ENCODE measurements at places on chromosomes 5 and 9.

DNA sequence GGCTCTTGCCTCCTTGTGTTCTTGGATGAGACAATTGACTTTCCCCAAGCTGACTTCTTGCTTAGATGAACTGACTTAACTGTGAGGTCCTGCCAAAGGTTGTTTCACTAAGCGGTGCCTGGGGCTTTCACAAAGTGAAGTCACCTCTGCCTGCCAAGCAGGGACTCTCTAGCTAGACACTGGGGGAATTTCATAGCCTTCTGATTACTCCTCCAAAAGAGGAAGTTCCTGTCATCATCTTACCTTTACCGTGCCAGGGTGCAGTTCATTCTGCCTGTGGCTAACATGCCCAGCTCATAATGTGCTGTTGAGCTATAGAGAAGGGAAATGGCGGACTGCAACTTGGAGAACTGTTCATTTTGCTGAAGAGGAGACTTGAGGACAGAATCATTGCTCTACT, 472.0 kb upstream of the WWC1 start:
- DNase-seq = no peak

- no peak for DNase-seq
Observed at GRCh38 chr5:34571677-34572041, 84.5 kb upstream of the RAI14 start.

DNA sequence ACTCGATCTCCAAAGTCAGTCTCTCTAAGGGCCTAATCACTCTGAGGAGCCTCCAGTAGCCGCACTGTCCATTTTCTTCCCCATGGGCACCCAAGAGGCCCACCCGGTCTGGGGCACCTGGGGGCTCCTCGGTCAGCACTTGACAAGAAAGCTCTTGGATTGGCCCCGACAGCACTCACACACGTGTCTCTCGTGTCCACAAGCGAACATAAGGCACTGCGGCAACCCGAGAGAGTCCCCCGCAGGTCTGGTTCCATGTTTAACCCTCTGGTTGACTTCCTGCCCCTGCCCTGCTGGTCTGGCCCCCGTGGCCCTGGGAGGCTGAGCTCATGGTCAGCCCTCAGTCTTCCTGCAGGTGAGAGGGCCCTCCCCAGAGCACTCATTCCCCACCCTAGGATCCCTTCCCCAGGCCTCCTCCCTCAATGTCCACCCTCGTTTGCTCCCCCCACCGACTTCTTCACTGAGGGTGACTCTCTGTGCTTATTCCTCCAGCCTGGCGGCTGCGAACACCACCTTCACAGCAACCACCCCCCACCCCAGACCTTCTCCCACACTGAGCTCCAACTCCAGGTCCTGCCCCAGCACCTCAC, 16.3 kb upstream of the LRRC14B start:
- DNase-seq = no peak

- no peak for DNase-seq
Observed at GRCh38 chr9:96751815-96752214, 26.1 kb downstream of the ZNF510 start.

- DNase-seq = no peak
Observed at GRCh38 chr9:94111446-94111845, 27.2 kb downstream of the PTPDC1 start.

DNA sequence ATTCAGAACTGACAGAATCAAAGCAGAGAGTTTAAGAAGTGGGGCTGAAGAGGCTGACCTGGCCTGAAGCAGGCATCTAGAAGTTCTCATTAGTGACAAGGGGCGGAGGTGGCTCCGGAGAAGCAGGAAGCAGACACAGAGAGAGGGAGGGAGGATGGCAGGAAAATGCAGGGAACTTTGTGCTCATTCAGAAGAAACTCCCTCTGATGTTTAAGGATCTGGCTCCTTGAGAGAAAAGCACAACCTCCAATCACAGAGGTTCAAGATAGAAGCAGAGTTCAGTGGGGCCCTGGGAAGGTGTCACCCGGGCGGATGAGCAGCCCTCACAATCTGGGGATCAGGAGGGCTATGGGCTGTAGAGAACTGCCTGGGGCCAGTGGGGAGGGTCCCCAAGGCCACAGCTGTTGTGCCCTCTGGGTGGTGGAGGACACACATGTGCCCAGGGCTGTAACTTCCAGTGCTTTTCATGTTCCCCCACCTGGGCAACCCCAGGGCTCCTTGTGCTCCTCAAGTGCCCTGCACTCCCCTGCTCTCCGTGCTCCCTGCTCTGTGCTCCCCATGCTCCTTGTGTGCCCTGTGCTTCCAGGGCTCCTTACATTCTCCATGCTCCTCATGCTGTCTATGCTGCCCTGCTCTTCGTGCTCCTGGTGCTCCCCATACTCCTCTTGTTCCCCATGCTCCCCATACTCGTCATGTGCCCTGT, 51.4 kb downstream of the TRIP13 start:
- no peak for DNase-seq

DNA sequence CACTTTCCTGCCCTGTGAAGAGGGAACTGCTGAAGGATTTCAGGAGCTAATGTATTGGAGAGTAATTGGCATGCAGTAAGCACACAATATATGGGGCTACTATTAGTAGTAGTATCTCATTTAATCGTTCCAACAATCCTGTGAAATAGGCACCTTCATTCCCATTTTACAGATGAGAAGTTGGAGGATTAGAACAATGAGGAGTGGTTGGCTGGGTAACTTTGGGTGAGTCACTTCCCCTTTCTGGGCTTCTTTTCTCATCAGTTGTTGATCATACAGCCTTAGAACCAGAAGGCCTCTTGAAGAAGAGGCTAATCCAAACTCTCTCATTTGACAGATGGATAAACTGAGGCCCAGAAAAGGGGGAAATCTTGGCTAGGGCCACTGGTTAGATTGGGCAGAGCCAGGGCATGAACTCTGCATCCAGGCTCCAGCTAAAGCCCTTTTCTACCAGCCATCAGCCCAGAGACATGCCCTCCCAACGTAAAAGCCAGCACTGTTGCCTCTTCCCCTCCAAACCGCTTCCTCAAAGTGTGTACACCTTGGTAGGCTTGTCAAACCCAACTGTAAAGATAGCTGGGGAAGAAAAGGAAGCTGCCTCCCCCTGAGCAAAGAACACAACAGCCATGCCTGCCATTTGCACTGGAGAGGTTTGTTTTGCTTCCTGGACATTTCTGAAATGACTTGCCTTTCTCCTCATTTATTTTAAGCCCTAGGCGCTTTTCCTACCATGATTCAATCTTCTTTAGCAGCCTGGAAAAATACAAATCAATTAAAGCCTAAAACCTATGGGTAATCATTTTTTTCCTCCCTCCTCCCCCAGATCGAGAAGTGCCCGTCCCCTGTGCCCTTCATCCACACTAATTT, 992 bp downstream of the SPACA9 start:
- DNase-seq = no peak

DNA sequence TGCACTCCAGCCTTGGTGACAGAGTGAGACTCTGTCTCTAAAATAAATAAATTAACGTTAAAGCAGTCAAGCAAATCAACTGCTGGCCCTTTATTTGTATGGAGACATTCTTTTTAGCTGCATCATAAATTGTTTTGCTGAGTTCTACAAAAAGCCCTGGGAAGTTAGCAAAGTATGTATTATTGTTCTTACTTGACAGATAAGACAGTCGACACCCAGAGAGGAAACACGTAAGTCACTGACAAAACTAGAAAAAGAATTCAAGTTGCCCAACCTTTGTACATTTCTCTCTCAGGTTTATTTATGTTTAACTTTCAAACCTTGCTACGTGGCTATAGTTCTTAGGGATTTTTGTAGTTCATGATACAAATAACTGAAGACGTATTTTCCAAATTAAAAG, 40.4 kb upstream of the MACIR start:
- DNase-seq = no peak

GRCh38 chr5:154937186-154937717, 759 bp downstream of the GEMIN5 start:
- no peak for DNase-seq

DNA sequence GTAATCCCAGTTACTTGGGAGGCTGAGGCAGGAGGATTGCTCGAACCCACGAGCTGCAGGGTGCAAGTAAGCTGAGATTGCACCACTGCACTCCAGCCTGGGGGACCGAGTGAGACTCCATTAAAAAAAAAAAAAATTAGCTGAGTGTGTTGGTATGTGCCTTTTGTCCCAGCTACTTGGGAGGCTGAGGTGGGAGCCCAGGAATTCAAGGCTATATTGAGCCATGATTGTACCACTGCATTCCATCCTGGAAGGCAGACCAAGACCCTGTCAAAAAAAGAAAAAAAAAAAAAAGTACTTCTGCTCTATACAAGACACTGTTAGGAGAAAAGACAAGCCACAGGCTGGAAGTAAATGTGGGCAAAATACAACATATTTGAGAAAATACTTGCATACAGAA, 68.5 kb upstream of the FBXW11 start:
- no peak for DNase-seq

DNA sequence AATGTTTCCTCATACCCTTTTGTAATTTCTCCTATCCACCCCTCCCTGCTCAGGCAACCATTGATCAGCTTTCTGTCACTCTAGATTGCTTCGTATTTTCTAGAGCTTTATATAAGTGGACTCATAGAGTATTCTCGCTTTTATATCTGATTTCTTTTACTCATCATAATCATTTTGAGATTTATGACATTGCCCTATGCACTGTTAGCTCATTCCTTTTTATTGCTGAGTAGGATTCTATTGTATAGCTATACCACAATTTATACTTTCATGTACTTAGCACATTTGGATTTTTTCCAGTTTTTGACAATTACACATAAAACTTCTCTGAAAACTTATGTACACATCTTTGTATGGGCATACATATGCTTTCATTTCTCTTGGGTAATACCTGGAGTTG, 68.9 kb downstream of the MEGF10 start:
- no peak for DNase-seq

DNA sequence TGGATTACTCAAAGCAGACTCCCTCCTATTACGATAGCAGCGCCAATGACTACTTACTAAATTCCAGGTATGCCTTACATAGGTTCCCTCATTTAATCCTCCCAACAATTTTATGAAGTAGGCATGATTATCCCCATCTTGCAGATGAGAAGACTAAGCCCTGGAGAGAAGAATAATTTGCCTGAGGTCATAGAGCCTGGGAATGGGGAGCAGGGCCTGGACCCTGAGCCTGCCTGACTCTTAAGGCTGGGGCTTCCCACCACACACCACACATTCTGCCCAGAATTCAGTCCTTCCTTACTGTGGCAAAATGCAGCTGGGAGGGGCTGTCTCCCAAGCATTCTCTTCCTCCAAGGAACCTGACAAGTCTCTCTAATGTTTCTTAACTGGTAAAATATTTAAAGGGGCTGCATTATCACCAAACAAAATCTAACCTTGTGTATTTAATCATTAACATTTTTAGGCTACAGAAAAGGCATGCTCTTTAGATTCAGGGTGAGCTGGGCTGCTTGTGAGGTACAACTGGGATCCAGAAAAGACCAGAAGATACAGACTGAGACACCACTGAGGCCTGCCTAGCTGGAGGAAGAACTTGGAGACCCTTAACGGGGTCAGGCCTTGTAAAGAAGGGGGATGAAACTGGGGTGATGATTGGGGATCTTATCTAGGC, 26.1 kb downstream of the LHFPL2 start:
- DNase-seq = no peak

- no peak for DNase-seq
Observed at GRCh38 chr5:165559645-165560044, 2054.2 kb downstream of the MAT2B start.

- no peak for DNase-seq
Observed at GRCh38 chr5:176624142-176624541, 6.2 kb downstream of the SNCB start.

GRCh38 chr5:8628521-8628920, 759.6 kb downstream of the MTRR start:
- DNase-seq = no peak

DNA sequence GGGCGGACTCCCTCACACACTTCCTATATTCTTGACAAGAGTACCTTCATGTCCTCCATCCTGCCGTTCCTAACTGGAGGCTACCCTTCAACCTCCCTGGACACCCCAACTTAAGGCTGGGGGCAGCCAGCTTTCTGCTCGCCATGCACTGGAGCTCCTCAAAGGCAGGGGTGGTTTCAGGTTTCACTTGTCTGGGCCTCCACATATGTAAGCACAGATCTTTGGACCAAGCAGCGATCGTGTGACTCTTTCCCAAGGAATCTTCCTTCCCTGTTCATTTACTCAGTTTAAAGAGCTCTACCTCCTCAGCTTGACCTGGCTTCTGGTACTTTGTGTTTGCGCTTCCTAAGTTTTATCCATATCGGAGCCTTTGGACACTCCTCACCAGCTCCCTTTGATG, 34.2 kb upstream of the TRPC7 start:
- no peak for DNase-seq

GRCh38 chr9:98232926-98233325, 22.5 kb downstream of the TBC1D2 start:
- DNase-seq = no peak

- no peak for DNase-seq
Observed at GRCh38 chr9:84229191-84229590, 111.4 kb downstream of the SLC28A3 start.

- DNase-seq = no peak
Observed at GRCh38 chr9:114403153-114403756, 15.5 kb upstream of the AKNA start.

- no peak for DNase-seq
Observed at GRCh38 chr5:40240671-40241070, 439.0 kb upstream of the PTGER4 start.

DNA sequence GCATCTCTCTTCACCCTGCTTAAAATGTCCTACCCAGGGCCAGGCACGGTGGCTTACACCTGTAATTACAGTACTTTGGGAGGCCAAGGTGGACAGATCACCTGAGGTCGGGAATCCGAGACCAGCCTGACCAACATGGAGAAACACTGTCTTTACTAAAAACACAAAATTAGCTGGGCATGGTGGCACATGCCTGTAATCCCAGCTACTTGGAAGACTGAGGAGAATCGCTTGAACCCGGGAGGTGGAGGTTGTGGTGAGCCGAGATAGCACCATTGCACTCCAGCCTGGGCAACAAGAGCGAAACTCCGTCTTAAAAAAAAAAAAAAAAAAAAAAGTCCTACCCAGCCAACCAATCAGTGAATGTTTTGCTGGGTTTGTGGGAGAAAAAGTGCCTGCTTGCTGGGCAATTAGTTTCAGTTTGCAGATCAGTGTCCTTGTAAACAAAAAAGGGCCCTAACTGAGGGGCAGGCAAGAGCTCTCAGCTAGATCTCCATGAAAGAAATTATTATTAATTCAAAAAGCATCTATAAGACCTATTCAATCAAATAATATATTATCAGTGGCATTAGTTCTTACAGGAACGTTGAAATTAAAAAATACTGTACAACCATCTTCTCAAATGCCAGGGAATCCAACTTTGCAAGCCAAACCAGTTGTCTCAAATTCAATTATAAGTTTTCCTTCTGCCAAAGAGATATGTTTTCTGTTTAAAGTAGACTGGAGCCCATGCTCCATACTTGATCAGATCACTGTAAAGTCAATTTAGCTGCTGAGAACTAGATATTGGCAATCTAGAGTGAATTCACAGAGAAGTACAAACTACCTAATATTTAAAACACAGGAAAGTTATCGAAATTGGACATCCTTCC, 3.9 kb downstream of the MEGF9 start:
- no peak for DNase-seq

GRCh38 chr5:141855265-141856036, 22.8 kb downstream of the PCDH1 start:
- DNase-seq = no peak

GRCh38 chr9:100884518-100884917, 144.0 kb upstream of the PLPPR1 start:
- DNase-seq = no peak
